ENCODE measurements at places on chromosomes 13 and 19. TPM values are rescaled to one million over a fixed set of nuclear protein-coding genes. Genes with fewer than 3 reads are reported as not detected.

The RASL11A gene
- polyA plus RNA-seq: 1.5 TPM

DNA sequence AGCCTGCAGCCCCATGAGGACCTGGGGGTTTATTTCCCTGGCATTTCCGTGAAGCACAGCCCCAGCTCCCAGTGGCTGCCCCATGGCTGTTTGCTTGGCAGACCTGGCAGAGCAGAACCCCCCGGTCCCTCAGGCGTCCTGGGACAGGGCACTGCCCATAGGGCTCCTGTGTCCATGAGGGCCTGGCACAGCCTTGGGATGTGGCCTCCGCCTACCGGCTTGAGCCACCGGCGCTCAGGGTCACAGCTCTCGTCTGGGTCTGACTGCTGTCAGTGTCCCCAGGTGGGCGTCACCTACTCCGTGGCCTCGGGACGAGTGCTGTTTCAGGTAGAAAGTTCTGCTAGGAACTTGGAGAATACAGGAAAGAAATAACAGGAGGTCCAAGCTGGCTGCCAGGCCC lies 52.8 kb downstream of the MYO9B start:
- DNase-seq: no peak

The ZNF266 gene
- polyA plus RNA-seq: 6.5 TPM

The ZFP28 gene
- 1.9 TPM for polyA plus RNA-seq

The LIM2 gene
- polyA plus RNA-seq: not detected

DNA sequence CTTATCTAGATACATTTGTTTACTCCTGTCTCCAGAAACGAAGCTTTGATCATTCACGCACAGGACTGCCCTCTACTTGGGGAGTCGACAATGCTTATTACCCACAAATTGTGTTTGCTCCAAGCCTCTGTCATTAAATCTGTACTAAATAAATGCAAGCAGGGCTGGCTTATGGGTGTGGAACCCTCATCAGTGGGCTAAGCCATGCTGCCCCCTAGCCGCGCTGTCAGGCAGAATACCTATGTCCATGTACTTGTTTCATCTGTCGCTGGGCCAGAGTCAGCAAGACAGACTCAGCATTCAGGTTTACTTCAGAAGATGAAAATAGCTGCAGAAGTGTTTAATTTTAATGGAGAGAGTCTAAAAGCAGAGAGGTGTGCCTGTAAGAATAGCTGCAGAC lies 110.0 kb upstream of the PRR20A start:
- no peak for DNase-seq

- DNase-seq: no peak
Observed at GRCh38 chr13:59495299-59495698, 668.4 kb downstream of the DIAPH3 start.

- no peak for DNase-seq
Observed at GRCh38 chr19:33390101-33390907, 16.8 kb downstream of the CEBPG start.

- no peak for DNase-seq
Observed at GRCh38 chr13:113145496-113145895, 13.0 kb upstream of the PROZ start.

- no peak for DNase-seq
Observed at GRCh38 chr13:55613429-55614187, 1527.1 kb upstream of the PRR20A start.

GRCh38 chr19:50380137-50380536 lies 3.9 kb downstream of the NR1H2 start:
- DNase-seq: no peak

The PRKCG gene
- not detected for polyA plus RNA-seq

- DNase-seq: no peak
Observed at GRCh38 chr19:16367261-16367683, 42.6 kb downstream of the KLF2 start.

GRCh38 chr13:28384789-28385188 lies 110.1 kb downstream of the FLT1 start:
- DNase-seq: no peak

The ZNF846 gene
- polyA plus RNA-seq: 2.5 TPM

DNA sequence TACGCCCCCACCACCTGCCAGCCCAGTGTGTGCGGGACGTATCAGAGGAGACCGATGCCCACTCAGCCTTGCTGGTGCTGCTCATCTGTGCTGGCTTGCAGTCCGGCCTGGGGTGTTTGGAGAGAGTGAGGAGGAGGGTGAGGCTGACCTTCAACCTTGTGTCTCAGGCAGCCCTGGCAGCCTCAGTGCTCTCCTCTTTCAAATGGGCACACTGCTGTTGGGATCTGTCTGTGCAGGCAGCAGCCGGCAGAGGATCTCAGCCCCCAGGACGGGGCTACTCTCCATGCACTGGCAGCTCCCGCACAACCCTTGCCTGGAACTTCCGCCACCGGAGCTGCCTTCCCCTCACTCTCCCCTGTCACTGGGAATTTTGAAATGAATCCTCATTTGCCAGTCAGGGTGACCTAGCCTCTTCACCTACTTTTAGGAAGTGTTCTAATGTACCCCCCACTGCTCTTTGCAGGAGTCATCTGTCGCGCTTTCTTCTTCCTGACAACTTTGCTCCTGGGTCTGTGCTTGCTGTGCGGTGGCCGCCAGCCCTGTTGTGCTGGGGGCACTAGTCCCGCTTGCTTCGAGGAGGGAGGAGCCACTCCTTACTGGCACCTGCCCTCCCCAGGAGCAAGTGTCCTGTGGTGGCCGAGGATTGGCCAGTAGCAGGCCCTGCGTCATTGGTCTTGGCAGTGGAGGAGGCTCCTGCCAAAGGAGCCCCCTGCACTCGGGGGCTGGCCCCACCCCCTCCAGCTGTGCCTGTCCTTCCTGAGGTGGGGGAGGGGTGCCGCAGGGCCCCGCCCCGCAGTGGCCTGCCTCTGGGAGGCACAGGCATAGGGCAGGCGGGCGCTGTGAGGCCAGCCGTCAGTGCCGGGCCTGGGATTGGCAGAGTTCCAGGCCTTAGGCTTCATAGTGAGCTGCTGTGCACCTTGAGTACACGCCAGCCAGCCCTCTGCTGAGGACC lies 53.4 kb downstream of the TSSK6 start:
- no peak for DNase-seq

GRCh38 chr13:92460479-92460878 lies 766.1 kb upstream of the GPC6 start:
- DNase-seq: no peak

The TUBB4A gene
- polyA plus RNA-seq: 0.09 TPM

The CADM4 gene
- 4.5 TPM for polyA plus RNA-seq

GRCh38 chr13:43981512-43982301 lies 102.0 kb downstream of the LACC1 start:
- DNase-seq: no peak

DNA sequence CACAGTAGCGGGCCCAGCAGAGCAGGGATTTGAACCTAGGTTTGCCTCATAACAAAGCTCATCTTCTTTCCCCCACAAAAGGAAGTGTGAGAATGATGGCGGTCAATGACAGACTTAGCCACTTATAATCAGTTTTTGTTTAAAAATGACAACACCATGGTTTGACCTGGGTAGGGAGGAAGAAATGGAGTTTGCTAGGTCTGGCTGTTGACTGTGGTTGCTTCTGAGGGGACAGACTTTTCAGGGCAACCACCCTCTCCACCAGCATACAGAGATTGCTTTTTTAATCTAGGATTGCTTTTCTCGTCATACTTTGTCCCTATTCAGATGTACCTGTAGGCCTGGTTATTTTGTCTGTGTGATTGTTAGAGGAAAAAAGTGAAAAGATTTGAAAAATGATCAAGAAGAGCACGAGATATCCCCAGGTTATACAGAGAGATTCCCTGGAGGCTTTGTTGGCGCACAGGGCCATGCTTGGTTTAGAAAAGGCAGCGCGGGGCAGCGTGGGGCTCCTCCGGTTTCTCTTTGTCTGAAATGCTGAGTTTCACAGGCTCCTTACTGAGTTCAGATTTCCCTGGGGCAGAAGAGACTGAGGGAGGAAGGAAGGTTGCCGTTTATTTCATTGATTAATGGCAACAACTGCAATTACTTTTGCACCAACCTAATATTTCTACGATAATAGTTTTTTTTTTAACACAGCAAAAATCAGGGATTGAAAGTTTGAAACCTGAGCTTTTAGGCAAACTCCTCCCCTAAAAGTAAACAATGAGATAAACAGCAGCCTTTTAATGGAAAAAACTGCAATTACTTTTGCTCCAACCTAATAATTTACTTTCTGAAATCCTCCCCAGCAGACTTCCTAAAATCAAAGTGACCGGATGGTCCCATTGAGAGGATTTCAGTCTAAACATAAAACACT lies 97.0 kb upstream of the RNF113B start:
- no peak for DNase-seq

The ZNF468 gene
- 10.2 TPM for polyA plus RNA-seq

- DNase-seq: no peak
Observed at GRCh38 chr13:80040981-80041317, 300.0 kb downstream of the SPRY2 start.

DNA sequence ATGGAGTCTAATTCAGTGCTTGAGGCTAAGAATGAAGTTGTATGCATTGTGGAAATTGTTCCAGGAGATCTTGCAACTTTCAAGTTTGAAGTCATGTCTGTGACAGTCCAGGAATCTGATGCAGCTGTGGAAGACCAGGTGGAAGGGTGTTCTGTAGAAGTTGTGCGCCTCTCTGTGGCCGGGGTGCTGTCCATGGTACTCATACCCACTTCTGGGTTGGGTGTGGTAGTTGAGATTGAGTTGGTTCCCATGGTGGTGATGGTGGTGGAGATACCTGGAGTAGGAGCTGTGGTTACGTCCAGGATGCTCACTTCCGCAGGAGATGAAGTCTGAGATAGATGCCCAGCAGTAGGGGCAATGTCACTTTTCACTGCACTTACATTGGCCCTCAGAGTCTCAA lies 44.3 kb downstream of the MUC16 start:
- no peak for DNase-seq

DNA sequence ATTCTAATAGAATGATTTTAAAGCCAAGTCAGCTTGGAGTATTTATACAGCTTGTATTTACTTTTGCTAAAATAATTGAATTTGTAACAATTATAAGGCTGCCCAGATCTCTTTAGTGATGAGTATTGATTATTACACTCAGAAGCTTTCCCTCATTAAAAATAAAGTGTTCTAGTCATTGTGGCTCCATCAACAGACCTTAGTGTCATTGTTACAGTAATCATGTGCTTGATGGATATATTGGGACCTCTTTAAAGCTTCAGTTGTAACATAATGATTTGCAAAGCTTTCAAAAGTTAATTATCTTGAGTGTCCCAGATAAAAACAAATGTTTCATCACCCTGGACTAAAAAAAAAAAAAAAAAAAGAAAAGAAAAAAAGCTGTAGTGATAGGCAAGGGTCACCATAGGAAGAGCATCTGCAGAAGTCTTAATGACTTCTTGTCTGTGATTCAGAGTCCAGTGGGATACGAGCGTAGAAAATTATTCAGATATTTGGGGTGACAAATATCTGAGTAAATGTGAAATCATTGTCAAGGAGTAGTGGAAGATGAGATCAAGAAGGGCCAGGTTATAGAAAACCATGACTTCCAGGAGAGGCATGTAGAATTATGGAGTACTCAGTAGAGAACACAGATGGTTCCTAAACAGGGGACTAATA lies 369.6 kb downstream of the DCT start:
- no peak for DNase-seq

The NLRP11 gene
- polyA plus RNA-seq: not detected

DNA sequence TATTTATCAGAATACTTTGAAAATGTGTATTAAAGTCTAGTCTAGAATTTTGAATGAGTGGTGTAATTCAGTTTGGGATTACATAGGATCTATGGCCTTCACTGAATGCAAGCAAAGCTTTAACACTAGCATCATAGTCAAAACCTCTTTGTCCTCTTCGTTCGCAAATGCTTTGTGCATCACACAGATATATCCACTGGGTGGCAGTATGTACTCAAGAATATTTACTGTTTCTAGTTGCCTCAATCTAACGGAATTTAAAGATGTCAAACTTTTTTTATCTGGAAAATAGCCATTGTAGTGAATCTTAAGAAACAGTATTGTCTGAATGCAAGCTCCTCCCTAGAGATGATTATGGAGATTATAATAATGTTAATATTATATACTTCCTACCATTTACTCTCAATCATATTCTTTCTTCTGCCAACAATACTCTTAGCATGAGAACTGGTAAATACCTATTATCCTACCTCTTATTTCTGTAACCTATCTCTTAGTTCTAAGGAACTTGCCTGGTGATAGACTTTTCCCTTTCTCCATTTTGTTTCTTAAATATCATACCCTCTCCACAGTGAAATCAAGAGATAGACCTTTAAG lies 25.8 kb downstream of the LACC1 start:
- peak; percentile 48 for DNase-seq

- DNase-seq: no peak
Observed at GRCh38 chr19:5926641-5927440, 12.8 kb downstream of the CAPS start.

DNA sequence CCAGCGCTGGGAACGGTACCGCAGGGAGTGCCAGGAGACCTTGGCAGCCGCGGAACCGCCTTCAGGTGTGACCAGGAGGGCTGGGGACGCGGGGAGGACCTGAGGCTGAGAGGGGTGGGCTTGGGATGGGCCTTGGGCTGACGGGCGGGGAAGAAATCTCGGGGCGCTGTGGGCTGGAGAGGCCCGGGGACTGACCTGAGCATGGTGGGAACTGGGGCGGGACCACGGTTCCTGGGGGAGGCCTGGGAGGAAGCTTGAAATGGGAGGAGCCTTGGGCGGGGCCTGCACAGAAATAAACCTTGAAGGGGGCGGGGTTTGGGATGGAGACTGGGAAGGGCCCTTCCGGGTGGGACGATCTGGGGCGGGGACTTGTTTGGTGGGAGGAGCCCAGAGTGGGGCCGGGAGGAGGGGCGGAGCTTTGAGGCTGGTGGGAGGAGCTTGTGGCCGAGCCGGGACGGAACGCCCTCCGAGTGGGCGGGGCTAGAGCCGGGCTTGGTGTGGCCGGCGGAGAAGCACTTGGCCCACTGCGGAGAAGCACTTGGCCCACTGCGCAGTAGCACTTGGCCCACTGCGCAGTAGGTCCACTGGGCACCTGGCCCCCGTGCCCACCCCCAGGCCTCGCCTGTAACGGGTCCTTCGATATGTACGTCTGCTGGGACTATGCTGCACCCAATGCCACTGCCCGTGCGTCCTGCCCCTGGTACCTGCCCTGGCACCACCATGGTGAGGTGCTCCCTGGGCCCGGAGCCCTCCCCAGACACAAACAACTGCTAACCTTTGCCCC lies 2.8 kb downstream of the GIPR start:
- DNase-seq: peak; percentile 28

DNA sequence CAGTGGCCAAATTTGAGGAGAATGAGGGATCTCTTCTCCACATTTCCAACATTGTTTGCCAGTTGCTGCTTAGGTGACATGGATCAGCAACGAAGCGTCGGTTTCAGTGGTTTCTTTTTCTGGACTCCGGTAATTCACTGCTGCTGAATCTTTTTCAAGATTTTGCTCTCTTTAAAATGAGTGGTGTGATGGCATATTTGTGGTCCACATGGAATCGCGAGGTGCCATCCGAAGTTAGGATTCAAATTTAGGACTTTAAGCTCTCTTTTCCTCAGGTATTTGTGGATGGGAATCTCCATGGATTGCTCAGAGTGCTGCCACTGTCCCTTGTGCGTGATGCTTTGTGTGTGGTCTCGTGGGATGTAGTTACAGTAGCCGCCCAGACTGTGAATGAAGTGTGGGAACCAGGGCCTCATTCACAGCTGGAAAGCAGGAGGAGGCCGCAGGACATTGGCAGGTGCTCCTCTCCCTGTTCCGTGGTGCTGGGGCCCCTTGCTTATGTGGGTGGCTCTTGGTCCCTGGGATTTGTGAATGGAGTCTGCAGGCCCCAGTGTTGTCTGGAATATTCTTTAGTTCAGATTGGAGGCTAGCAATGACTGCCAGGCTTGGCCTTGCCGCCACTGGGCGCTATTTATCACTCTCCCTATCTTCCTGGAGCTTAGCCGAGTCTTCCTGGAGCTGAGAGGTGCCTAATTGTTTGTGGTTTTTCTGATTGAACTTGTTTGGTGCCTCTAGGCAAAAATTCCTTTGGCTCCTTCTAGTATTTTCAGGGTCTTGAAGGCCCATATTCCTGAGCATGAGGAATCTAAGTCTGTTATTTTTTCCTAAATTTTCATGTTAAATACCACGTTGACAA lies 1.5 kb downstream of the ILF3 start:
- peak; percentile 40 for DNase-seq
